ENCODE measurements at places on chromosomes 3 and 15.

- no peak for DNase-seq
These were observed at the start of gene ACP3 for GRCh38 chr3:132317229-132317948. Gene ACP3, plus strand, starts transcription at chr3:132317407. Its CDS starts 50 bp downstream, at chr3:132317457.

GRCh38 chr3:66692042-66692765 is 191.4 kb upstream of the LRIG1 start:
- DNase-seq = no peak

GRCh38 chr3:174098746-174099145 is 701.2 kb downstream of the NLGN1 start:
- no peak for DNase-seq

DNA sequence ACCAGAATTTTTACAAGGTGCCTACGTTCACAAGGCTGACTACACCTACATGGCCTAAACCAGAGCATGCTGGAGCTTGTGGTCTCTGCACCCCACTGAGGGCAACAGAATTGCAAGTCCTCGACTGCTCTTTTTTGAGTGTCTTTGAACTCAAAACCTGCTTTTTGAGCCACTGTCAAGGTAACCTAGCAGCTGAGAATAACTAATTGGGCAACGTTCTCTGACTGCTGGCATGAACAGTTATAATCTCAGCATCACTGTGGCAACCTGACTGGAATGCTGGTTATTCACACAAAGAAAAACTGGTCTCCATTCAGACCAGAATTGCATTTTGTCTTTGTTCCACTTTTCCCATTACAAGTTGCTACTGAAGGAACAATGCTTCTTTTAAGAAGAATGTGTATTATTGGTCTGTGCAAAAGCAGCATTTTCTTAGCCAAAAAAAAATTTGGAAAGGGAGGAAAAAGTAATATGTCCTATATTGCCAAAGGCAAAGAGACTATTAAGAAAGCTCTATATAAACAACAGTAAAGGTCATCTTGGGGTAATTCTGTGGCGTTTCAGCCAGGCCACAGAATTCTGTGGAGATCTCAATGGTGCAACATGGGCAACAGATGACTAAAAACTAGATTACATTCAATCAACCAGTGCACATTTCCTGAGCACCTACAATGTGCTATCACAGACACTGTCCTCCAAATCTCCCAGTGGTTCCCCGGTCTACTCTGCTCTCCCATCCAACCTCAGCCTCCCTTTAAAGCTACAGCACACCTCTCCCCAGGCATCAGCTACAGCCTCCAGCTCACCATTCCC is 76.8 kb downstream of the TNIK start:
- DNase-seq = no peak

DNA sequence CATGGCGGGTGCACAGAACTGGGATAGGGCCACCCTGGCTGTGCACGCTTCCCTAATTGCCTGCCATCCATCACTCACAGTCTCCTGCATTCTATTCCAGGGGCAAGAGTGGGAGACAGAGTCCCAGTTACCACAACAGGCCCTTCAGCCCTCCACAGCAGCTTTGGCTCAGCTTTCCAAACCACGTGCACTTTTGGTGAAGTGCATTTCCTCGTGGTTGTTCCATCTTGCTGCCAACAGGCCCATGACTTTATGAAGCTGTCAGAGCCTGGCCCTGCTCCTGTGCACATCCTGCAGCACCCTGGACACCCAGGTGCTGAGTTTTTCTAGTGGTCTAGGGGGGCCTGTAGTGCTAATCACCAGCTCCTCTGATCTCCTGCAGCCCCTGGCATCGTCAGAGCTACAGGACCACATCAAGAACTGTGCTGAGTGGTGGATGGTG is 110.2 kb downstream of the ADCY5 start:
- DNase-seq = no peak

- DNase-seq = no peak
These were observed 16.4 kb downstream of the APBA2 start for GRCh38 chr15:28901987-28902745.

DNA sequence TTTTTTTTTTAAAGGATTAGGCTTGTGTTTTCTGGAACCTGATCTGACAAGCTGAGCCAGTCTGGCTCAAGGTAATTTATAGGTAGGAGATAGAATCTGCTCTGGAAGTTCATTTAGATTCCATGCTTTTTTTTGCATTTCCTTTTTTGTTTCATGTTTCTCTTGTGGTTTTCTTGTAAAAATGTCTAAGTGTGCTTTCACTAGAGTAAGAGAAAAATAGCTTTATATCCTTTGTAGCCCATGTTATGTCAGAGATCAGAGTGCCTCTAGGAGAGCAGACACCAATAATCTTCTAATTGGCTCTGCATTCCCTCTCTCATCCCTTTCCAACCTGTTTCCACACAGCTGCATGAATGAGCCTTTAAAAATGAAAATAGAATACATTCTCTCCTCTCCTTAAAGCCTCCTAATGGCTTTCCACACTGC is 389.8 kb upstream of the KCNMB2 start:
- DNase-seq = no peak

DNA sequence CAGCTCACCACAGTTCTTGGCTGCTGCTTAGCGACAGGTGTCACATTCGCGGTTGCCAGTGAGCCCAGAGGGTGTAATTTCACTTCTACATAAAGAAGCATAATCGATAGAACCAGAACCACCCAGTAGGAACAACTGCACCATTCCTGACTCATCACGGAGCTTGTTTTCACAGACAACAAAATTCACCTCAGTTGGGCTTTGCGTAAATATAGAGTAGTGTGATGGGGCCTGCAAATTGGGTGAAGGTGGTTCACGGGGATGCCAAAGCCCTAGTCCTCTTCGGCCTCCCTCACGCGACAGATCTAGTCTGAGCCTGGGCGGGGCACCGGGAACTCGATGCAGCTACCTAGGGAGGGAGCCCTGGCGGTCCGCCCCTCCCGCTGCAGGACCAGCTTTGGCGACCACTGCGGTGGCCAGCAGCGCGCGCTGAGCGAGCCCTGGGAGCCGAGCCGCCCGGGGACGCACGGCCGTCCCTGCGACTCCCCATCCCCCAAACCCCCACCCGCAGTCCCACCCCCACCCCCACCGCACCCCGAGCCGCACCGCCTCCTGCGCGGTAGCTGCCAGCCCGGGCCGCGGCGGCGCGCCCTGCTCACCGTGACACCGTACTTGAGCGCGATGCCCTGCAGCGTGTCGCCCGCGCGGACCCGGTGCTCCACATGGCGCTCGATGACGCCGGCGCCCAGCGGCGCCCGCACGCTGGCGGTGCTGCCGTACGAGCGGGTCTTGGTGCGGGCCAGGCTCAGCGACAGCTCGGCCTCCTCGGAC is 519 bp downstream of the LYSMD2 start:
- peak; percentile 34 for DNase-seq

- DNase-seq = no peak
These were observed 44.5 kb downstream of the TMEM44 start for GRCh38 chr3:194588741-194589140.

- DNase-seq = no peak
These were observed 10.6 kb downstream of the ALDH1A3 start for GRCh38 chr15:100890051-100890720.

DNA sequence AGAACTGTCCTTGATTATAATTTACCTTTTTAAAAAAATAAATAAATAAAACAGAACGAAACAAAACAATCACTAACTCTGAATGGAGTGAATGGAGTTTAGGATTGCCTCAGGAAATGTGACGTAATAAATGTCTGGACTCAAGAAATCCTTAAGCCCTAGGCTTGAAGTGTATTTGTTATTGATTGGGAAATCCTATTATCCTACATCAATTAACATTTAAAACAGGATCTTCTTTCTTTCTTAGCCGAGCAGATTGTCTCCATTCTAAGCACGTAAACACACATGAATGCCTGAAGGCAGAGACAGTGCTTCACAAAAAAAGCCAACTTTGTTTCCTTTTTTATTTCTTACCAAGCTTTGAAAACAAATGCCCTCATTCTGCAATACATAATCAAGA is 33.4 kb downstream of the KAT2B start:
- no peak for DNase-seq

GRCh38 chr3:20700714-20701113 is 514.7 kb upstream of the SGO1 start:
- no peak for DNase-seq

- no peak for DNase-seq
These were observed 4.7 kb downstream of the EIF1B start for GRCh38 chr3:40313975-40314860.

DNA sequence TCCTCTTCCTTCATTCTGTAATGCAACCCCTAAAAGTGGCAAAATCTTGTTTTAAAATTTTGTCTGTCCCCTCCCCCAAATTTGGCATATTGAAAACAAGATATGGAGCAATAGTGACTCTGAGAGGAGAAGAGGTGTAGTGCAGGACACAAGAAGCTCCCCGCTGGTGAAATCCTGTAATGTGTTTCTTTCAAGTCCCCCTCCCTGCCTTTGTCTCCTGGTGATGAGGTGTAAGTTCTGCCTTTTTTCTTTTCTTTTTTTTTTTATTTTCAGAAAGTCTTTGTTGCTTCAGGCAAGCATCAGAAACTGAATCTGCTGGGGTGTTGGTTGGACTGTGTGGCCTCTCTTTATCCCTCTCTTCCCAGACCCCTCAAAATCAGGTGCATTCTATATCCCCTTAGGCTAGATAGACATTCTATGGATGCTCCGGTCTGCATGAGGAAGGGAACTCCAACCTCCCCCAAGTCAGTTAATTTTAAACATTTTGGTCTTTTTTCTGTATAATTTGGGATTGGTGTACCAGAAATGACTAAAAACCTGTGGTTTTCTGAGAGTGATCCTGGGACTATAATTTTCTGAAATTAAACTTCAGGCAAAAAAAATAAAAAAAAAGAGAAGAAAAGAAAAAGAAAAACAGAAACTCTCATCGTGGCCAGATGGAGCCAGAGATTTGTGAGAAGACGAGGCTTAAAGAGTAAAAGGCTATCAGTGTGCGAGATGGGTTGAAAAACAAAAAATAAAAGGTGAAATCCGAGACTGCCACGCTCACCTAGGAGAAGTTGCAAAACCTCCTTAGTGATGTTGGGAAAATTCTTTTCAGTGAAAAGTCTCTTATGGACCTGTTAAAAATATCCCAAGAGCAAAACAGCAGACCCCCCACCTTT is 21.4 kb downstream of the ACKR2 start:
- no peak for DNase-seq

- DNase-seq = no peak
These were observed 991 bp downstream of the SOX2 start for GRCh38 chr3:181712553-181713279.

- no peak for DNase-seq
These were observed 89.8 kb downstream of the SEMA5B start for GRCh38 chr3:122937745-122938144.

- no peak for DNase-seq
These were observed 299.3 kb upstream of the SATB1 start for GRCh38 chr3:18724456-18724855.

- no peak for DNase-seq
These were observed 4.4 kb upstream of the ENTPD3 start for GRCh38 chr3:40382617-40382979.

GRCh38 chr3:188156056-188156455 is 2.1 kb downstream of the LPP start:
- DNase-seq = no peak

DNA sequence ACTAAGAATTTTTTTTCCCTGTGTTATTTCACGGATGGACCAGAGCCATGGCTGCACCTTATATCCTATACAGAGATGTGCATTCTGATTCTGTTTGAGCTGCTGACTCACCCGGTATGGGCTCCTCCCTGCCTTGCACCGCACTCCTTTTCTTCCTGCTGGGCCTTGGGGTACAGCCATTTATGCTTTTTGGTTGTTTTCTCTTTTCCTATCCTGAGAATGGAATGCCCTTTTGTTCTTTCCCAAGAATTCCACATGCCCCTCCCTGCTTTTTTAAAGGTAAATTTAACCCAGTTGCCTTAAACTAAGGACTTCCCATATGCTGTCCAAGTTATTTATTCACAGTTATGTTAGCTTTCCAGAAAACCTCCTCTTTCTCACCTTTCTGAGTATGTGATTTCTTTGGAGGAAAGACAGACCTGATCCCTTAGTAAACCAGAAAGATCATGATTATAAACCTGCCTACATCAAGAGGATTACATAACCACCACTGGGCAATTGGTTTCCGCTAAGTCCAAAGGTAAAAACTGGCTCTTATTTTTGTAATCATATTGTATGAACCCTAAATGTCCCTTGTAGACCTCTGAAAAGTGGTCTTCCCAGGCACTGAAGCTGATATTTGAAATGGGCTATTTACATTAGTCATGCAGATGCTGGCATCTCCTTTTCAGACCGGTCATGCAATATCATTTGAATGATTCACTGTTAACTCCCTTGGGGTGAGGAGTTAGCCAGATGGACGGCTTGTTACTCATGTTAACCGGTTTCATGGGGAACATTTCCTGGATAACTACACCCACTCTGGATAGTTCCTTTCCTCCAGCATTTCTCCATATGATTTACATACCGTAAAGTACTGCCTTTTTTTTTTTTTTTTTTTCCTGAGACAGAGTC is 45.5 kb downstream of the TMOD3 start:
- DNase-seq = no peak

- DNase-seq = no peak
These were observed 17.4 kb downstream of the AADACL2 start for GRCh38 chr3:151751161-151751560.

GRCh38 chr3:34155108-34155507 is 356.7 kb downstream of the PDCD6IP start:
- DNase-seq = no peak

GRCh38 chr3:13710251-13710650 is 161.3 kb downstream of the FBLN2 start:
- no peak for DNase-seq

- DNase-seq = no peak
These were observed 31.0 kb downstream of the SLC6A20 start for GRCh38 chr3:45765266-45765851.

DNA sequence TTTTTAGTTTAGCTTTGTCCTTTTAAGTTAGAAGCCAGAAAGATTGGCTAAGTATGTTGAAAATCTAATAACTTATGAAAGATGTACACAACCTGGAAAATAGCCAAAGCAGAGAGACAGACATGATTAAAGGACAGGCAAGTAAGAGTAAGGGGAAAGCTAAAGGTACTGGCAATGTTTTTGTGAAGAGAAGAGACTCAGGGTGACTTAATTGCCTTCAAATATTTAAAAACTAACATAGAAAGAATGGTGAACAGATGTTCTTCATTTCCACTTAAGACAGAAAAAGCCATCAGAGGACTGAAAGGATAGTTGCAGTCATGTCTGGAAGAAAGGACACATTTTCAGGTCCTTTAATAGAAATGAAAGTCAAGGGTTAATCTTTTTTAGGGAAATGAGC is 68.8 kb downstream of the ZNF385D start:
- no peak for DNase-seq

- no peak for DNase-seq
These were observed 396.1 kb downstream of the UNC13C start for GRCh38 chr15:54374184-54374952.

Data from stimulated activated CD4-positive, alpha-beta T cell treated with anti-CD3 and anti-CD28 coated beads, TNF-alpha, amount 100 ng/mL, for 4 hours (primary cell).